Activated CD4-positive, CD25-positive, alpha-beta regulatory T cell treated with anti-CD3 and anti-CD28 coated beads, Interleukin-2, amount 50 U/mL, for 16 hours (primary cell): ENCODE measurements at places on chromosomes 11 and 22.

GRCh38 chr11:126592496-126593410, 237.3 kb downstream of the ST3GAL4 start:
- DNase-seq: no peak

GRCh38 chr11:11449327-11449726, 96.3 kb upstream of the CSNK2A3 start:
- no peak for DNase-seq

DNA sequence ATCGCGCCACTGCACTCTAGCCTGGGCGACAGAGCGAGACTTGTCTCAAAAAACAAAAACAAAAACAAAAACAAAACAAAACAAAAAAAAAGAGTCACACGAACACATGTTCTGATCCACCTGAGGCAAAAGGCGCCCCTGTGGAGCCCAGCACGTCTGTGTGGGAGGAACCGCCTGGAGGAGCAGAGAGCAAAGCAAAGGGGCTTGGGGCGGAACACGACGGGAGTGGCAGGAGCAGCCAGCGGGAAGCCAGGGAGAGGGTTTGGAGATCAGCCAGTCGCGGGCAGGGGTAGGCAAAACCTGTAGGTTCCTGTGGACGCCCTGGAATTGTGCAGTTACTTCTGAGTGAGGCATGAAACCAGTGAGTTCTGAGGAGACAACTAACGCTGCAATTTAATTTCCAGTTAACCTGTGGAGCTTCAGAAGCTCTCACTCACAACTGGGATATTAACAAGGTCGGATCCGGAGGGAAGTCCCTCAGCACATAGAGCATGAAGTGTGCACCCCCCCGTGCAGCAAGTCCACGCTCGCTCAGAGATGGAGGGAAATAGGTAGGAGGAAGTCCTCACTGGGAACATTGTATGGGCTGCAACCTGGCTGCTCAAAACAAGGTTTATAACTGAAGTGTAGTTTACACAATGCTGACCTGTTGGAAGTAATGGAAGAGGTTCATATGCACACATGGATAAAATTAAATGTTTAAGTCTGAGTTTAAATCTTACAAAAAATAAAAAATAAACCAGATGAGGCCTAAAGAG, 13.2 kb upstream of the USP18 start:
- no peak for DNase-seq

DNA sequence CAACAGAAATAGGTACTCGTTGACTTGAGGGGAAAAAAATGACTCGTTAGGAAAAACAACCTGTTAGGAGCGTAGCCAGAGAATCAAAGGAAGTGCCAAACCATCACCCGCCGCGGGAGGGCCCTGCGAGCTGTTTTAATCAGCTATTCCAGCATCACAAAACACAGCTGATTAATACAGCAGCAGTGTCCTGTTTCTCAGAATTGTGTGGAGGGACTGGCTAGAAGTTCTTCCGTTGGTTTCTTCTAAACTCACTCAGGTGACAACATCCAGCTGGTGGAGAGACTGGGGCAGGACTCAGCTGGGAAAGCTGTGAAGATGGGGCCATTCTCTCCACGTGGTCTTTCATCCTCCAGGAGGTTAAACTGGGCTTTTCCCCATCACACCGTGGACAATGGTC, 28.0 kb downstream of the HSPA8 start:
- DNase-seq: no peak

DNA sequence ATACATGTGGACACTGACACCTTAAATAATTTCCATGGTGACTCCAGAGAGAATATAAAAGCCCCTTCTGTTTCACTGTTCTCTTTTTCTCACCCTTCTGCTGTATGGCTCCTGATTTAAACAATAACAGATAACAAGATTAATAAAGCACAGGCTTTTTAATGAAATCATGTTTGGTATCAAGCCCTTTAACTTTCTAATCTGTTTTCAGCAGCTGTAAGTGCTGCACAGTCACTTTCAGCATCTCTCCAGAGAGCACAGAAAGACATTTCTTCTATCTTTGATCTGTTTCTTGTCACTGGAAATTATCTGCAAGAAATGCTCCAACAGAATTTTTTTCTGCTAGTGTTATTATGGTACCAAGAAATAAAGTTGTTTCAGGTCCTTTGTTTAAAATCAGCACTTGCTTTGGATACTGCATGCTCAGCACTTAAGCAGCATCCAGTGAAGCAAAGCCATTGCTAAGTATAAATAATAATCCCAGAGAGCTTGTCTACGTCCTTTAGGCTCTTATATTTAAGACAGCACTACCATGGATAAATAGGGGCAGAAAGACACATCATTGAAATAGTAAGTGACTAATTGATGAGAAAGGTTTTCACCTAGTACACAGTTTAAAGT, 134.2 kb upstream of the CARD18 start:
- DNase-seq: no peak

GRCh38 chr11:17839450-17839849, 104.9 kb downstream of the KCNC1 start:
- no peak for DNase-seq

DNA sequence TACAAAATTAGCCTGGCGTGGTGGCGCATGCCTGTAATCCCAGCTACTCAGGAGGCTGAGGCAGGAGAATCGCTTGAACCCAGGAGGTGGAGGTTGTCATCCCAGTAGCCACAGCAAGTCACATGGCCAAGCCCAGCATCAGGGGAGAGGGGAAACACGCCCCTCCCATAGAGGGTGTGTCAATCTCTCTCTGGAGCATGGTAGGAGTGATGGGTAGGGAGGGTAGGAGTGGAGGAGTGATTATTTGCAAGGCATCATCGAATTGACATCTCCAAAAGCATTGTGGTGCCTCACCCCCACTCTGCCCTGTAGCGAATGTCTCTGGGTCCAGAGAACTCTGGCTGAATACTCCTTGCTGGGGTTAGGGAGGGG, 6.1 kb upstream of the SSTR3 start:
- no peak for DNase-seq

DNA sequence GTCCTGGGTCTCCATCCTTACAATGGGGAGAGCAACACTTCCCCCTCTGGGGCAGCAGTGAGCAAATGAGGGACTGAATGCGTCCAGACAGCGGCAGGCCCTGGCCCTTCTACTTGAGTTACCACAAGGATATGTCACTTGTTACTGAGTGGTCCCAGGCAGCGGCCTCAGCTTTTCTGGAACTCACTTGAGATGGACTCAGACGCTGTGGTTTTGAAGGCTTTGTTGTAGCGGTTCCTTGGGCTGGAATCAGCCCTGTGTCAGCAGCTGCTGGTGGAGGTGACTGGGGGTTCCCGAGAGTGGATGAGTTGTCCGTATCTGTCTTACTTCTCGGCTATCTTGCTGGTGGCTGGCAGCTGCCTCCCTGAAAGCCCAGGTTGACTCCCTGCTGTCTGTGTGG, 77.0 kb downstream of the MICAL2 start:
- DNase-seq: no peak

GRCh38 chr11:57638005-57638781, 11.5 kb downstream of the YPEL4 start:
- no peak for DNase-seq

GRCh38 chr11:50080256-50080655, 47.6 kb downstream of the OR4C45 start:
- DNase-seq: no peak

DNA sequence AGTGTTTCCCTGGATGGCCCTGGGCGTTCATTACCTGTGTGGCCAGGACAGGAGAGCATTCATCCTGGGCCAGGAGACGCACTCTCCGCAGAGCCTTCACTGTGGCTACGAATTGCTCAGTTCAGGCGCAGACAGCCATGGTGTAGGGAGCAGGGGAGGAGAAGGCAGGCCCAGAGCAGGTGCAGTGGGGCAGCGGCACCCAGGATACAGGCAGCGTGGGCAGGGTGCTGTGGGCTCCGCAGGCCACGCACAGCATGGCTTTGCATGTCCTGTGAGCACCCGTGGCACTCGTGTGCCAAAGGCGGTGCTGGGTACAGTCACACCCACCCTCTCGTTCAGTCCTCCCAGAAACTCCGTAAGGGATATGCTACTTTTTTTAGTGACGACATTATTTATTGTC, 124.2 kb upstream of the B3GAT1 start:
- DNase-seq: no peak

DNA sequence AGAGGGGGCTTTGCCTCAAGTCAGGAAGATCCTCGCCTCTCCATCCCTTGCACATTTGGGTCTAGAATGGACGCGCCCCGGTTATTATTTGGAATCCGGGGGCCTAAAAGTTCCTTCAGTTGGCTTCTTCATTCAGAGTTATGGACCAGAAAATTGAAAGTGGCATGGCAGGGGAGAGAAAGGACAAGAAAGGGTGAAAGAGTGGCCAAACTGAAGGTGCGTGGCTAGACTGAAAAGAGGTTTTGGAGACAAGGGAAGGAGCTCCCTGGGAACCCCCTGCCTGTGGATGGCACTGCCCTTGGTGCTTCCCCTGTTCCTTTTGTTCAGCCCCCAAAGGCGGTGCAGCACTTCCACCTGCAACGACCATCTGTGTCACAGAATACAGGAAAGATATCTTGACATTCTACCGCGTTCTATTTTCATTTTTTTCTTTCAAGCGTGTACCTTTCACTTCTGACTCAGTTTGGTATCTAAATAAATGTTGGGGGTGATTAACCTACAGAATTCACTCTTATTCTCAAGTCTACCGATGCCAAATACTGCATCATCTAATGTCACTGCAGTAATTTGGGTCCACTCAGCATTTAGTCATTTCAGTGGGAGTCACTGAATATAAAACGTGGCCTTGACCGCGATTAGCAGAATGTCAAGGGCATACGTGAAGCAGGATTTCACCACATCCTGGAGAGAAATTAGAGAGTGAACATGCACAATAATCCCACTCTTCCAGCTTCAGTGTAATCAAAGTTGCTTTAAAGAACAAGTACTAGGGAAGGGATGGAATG, 88.1 kb upstream of the ARHGAP32 start:
- DNase-seq: no peak

DNA sequence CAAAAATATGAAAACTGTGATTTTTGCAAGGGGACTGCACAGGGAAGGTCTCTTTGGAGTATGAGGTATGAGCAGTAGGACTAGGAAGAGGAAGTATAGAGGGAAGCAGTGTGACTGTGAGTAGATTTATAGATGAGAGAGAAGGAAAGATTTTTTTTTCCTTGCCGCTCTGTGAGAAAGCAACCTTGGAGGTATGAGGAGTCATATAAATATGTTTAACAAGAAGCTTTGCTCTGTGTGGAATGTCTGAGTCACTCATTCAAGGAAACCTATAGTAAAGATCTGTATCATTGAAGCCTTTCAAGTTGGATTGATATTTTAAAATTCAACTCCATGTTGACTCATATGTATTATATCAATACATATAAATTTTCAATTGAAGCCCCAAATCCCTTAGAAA, 26.2 kb downstream of the DNHD1 start:
- DNase-seq: no peak
